ENCODE measurements at places on chromosomes 2 and 18.

DNA sequence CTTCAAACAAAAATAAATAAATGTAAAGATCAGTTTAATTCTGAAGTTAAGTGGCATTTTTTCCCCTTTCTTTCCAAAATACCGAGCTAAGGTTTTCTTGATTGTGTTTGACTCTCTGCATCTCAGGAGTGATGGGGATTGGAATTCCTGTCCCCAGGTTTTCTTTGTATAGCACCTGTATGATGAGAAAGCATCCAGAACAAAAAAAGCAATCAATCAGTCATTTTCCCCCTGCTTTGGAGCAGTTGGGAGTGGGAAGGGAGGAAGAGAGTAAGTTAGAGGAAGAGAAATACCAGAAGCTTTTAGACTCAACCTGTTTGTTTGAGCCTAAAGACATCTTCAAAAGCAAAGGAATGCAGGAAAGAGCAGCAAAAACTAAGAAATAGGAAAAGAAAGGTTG is 88.5 kb downstream of the RIF1 start:
- DNase-seq = no peak

DNA sequence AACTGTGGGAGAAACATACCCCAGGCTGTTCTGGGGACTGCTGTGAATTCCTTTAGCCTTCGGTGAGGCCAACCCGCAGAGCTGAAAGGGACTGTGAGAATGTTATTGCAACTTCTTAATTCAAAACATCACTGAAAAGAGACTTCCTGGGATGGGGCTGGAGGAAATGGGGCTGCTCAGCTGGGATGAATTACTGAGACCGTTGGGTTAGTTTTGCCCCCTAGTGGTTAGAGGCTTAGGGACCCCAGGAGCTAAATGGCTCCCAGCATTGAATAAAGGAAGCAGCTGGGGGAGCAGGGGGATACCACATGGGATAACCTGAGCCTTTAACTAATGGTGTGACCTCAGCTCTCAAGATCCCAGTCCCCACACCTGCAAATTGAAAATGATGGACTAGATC is 941.1 kb upstream of the FANCL start:
- peak; percentile 86 for DNase-seq

- DNase-seq = peak; percentile 67
Observed at GRCh38 chr2:65436824-65437221, 4.4 kb upstream of the SPRED2 start.

DNA sequence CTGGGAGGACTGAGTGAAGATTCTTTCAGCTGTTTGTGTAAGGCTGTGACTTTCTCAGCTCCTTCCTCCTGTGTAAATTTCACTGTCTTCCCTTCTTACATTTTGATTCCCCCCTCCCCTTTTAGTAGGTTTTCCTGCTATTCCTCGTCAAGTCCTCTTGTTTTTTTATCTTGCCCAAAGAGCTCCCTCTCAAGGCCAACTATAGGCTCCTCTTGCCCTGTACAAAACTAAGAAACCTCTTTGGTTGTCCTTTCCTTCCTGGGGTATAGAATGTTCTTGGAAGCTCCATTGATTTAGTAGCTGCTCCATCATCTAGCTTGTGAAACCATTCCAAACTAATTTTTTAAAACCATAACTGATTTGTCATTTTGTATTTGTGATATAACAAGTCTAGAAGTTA is 7.3 kb downstream of the CCDC121 start:
- DNase-seq = no peak

- no peak for DNase-seq
Observed at GRCh38 chr2:74419345-74419744, 2.1 kb downstream of the C2orf81 start.

DNA sequence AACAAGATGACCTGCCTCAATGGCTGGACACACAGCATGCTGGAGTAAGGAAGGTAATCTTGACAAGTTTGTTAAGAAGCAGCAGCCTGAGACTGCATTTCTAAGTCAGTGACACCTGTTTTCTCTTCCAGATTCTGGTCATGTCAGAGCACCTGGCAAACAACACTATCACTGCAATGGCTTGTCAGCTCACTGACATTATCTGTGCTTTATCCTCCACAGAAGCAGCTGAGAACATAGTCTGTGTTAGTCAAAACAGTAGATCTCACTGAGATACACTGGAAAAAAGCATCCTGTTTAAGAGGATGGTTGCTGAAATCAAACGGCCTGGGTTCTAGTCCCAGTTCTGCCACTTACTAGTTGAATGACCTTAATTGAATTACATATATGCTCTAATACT is 355.2 kb downstream of the RIT2 start:
- no peak for DNase-seq

- no peak for DNase-seq
Observed at GRCh38 chr18:7488571-7488970, 78.5 kb upstream of the PTPRM start.

DNA sequence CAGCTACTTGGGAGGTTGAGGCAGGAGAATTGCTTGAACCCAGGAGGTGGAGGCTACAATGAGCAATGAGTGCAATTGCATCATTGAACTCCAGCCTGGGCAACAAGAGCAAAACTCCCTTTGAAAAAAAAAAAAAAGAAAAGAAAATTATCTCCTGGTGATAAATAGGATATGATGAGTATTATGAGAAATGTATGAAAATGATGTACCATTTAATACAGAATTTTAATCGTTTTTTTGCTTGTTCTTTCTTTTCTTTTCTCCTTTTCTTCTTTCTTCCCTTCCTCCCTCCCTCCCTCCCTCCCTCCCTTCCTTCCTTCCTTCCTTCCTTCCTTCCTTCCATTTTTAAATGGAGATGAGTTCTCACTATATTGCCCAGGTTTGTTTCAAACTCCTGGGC is 40.4 kb downstream of the TTC27 start:
- DNase-seq = no peak

- DNase-seq = no peak
Observed at GRCh38 chr18:23146861-23147469, 11.7 kb downstream of the CABLES1 start.

All from fibroblast of skin of scalp (primary cell).